ENCODE measurements at places on chromosomes 4 and X.

- no peak for DNase-seq
Measured at GRCh38 chr4:2166253-2166652, 75.7 kb downstream of the HAUS3 start.

DNA sequence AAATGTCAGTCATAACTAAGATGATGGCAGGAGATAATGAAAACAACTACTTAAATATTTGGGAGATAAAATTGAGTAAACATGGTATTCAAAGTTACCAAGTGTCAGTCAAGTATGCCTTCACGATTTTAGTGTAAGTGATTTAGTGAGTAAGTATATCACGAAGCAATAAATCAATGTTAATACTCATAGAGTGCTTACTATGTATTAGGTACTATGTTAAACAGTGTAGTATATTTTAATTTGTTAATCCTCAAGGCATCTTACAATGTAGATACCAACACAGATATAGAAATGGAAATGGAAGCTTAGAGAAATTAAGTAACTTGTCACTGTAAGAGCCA, 59.6 kb downstream of the ANXA3 start:
- DNase-seq = no peak

DNA sequence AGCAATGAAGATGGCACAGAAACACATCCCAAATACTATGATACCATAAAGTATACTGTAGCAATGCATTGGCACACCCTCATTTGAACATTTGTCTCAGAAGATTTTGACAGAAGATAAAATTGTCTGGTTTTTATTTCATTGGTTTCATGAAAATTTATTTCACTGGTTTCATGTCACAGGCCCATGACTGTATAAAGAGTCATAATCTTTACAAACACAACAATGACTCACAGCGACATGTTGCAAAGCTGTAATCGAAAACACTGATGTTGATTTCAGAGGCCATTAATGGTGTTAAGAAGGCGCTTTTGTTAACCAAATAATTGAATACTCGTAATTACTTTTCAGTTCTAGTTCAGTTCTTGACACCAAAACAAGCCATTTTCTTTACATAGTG, 8.1 kb upstream of the DTHD1 start:
- DNase-seq = no peak

DNA sequence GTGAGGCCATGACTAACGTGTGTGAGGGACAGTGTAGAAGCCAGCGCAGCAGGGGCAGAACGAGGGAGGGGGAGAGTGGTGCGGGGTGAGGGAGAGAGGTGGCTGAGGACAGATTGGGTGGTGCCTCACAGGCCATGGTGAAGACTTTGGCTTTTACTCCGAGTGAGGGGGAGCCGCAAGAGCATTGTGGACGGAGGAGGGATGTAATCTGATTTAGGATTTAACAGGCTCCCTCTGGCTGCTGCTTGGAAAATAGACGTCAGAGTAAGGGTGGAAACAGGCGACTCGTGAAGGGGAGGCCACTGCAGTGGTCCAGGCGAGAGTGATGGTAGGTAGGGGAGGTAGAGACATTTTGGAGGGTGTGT, 13.0 kb downstream of the PPP1R3F start:
- no peak for DNase-seq

DNA sequence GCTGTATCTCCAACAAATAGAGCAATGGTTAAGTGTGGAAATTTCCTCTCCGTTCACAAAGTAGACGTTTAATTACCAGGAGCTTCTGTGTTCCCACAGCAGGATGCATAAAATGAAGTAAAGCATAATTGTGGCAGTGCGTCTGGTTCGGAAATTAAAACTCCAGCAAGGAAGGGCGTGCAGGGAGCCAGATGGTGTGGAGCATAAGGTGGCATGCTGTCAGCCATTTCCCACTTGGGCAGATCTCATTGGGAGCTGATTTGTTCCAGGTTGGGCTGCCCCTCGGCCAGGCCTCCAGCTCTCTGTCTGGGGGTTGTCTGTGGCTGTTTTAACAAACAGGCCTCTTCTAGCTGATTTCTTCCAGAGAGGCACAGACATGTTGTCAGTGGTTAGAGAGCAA, 182.1 kb upstream of the CLNK start:
- DNase-seq = no peak

- no peak for DNase-seq
Measured at GRCh38 chrX:15293451-15293850, 22.0 kb downstream of the ASB11 start.

DNA sequence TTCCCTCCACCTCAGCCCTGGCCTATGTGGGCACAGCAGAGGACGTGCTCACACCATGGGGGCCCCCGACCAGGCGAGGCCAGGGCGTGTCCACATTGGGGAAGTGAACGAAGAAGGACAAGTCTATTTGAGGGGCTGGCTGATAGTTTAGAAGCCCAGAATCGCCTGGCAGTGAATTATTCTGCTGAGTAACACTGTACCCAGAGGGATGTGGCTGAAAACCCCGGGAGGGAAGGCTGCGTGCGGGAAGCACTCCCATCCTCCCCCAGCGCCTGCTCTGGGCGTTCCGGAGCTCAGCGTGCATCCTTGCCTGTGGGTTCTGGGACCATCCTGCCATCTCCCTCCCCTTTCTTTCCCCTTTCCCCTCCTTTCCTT, 66.6 kb downstream of the TRMT44 start:
- DNase-seq = no peak

- DNase-seq = no peak
Measured at GRCh38 chr4:94926936-94927335, 169.2 kb downstream of the BMPR1B start.

- no peak for DNase-seq
Measured at GRCh38 chr4:148225639-148226038, 216.6 kb downstream of the NR3C2 start.

GRCh38 chrX:148555101-148555500, 54.7 kb downstream of the AFF2 start:
- DNase-seq = no peak

DNA sequence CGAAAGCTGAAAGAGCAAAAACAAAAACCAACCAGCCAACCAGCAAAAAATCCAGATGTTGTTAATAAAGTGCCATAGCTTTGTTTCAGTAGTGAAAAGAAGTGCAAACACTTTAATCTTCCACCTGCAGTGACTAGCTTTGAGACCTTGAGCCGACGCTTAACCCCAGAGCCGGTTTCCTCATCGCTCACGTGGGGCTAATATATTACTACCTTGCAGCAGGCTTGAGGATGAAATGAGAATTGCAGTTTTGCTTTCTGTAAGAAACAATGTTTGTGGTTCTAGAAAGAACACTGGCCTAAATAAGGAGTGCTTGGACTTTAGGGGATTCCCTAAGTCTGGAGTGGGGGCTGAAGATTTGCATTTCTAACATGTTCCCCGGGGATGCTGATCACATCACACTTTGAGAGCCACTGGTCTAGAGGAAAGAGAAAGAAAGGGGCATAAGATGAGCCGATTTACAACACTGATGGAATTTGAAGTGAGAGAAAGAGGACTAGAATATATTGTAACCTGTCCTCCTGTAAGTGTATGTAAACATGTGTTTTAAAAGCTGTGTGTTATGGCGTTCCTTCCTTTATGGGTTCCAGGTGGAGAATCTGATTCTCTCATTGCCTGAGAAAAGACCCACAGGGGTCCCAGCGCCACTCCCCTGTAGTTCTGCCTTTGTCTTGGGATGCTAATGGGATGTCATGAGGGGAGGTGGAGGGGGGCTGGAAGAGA, 1.4 kb downstream of the FGF2 start:
- no peak for DNase-seq
